Fibroblast of pulmonary artery (primary cell): ENCODE measurements at places on chromosomes 5 and 9.
A peak's percentile ranks its signal among the peaks of the same experiment; 100 is the strongest.

DNA sequence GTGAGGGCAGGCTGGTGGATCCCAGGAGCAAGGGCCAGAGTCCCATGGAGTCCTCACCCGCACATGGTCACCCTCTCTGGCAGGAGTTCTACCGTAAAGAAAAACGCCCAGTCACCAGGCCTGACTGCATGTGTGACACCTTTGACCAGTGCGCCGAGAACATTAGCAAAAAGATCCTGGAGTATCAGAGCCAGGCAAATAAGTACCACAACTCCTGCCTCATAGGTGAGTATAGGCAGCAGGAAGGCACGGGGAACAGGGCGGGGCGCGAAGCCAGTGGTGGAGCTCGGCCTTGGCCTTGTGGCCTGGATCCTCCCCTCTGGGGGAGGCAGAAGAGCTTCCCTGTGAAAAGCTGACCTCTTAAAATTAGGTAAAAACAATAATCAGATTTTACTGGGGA is 45.4 kb upstream of the TDRD7 start:
- no peak for DNase-seq

GRCh38 chr9:38687389-38687842 is 32.5 kb downstream of the FAM240B start:
- no peak for DNase-seq

DNA sequence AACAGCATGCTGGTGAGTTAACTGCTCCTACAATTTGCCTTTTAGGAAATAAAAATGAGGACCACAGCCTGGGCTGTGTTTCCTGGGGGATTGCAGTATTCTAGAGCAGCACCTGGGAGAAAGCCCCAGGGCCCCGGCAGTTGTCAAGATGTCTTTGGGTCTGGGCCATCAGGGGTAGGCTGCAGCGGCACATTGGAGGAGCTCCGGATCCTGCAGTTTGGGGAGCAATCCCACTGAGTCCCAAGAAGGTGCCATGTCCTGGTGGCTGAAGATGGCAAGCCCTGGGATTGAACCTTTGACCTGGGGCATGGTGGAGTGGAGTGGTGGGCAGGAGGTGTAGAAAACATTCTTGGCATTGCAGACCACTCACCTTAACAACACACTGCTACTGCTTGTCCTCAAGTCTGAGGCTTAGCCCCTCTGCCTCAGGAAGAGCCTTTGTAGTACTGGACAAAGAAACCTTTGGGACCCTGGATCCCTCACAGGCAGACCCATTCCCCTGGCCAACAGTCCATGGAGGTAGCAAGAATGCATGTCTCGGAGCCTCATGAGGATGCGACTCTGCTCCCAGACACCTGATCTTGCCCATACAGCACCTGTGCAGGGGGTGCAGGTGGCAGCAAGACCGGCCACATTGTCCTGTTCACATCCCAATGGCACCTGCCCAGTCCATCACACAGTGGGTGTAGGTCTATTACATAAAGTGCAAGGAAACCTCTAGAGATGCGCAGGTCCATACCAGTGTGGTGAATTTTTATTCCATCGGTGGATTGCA is 159.1 kb upstream of the IRX2 start:
- DNase-seq = no peak

DNA sequence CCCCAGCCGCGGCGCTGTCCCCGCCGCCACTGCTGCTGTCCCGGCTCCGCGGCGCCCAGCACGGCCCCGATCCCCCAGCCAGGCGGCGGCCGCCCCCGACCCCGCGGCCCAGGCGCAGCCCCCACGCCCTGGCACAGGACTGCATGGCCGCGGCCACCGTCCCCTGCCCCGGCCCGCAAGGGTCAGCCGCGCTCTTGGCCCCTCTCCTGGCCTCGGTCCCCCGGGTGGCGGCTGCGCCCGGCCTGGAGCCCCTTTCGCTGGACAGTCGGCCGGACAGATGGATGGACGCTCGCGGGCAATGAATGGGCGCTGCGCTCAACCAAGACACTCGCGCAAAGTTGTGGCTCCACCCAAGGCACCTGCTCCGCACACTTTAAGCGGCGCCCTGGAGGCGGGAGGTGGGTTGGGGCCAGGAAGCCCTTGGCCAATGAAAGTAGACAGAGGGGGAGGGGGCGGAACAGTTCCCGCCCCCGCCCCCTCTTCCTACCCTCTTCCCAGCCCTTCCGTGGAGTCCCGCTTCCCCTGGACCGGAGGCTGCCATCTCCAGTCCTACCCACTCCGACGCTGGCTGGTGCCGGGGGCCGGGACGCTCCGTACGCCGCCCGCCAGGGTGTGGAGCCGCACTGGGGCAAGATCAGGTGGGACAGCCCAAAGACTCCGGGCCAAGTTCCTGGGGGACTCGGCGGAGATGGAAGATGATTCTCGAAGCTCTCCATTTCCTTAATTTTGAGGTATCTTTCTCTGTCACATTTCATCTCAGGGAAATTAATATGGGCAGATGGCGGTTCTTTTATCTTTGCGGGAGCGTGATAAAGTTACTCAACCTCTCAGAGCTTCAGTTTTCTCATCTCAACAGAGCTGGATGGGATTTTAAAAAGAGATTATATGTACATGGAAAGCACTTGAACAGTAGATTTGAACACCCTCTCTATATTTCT is at the start of gene GLDC:
Gene GLDC, minus strand, starts transcription at position 375 of the 938 bp plus-strand sequence. Its CDS starts 230 bp downstream, at position 145.
- DNase-seq = no peak

DNA sequence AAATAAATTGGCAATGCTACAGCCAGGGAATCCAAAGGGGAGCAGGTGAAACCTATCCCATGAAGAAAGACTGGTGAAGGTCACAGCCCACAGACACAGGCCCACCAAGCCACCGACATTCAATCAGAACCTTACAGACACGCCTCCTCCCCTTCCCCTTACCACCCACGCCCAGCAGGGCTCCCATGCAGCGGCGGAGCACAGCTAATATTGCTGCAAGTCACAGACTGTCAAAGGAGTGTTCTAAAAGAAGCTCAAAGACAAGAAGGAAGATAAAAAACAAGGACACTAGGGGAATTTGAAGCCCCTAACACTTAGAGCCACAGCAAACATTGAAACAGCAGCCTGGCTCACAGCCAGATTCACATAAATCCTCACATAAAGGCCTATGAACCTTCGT is 91.2 kb downstream of the MED10 start:
- DNase-seq = no peak

DNA sequence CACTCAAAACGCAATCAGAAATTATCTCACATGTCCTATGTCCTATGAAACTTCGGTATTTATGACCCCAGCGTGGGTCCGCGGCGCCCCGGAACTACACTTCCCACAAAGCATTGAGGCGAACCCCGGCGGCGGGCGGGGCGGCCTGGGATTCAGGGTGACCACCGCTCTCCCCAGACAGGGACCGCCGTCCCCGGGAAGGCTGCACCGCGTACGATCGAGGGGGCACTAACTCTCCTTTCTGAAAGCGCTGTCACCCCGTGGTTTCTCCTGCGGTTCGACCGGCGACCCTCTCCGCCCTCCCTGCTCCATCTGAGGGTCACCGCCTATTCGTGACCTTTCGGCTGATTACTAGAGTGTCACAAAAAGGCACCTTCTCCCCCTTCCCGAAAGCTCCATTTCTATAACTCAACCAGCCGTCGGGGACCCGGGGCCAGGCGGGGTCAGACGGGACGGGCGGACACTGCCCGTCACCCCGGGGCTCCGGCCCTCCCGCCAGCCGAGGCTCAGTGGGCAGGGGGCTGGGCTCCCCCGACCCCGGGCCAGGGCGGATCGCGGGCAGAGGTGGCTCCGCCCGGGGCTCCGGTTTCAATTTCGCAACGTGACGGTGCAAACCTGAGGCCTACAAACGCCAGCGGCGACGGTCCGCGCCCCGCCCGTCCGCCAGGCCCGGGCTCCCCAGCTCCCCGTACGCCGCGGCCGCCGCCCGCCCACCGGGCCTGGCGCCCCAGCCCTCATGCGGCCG is 1.3 kb downstream of the ECPAS start:
- peak; percentile 62 for DNase-seq

DNA sequence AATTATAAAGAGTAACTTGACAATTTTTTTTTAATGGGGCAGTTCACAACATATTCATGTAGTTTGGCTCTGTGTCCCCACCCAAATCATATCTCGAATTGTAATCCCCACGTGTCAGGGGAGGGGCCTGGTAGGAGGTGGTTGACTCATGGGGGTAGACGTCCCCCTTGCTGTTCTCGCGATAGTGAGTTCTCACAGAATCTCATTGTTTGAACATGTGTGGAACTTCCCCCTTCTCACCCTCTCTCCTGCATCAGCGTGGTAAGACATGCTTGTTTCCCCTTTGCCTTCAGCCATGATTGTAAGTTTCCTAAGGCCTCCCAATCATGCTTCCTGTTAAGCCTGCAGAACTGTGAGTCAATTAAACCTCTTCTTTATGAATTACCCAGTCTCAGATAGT is 40.7 kb downstream of the FBXW11 start:
- DNase-seq = no peak

DNA sequence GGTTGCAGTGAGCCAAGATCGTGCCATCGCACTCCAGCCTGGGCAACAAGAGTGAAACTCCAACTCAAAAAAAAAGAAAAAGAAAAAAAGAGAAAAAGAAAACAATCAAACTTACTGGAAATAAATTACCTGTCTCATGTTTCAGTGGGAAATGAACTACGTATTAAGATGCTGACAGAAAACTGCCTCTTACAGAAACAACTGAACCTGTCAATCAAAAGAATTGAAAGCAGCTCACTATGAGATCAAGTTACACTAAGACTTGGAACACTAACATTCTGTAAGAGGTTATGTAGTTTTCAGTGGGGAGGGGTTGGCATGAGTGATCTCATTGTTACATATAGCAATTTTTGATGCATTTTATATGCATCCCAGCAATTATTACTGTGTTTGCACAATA is 64.4 kb upstream of the SPATA31E1 start:
- no peak for DNase-seq

GRCh38 chr5:107563959-107564544 is 106.7 kb downstream of the EFNA5 start:
- no peak for DNase-seq

GRCh38 chr9:20569525-20569924 is 52.8 kb downstream of the MLLT3 start:
- DNase-seq = no peak

GRCh38 chr9:121773954-121774714 is 122.7 kb downstream of the DAB2IP start:
- no peak for DNase-seq

DNA sequence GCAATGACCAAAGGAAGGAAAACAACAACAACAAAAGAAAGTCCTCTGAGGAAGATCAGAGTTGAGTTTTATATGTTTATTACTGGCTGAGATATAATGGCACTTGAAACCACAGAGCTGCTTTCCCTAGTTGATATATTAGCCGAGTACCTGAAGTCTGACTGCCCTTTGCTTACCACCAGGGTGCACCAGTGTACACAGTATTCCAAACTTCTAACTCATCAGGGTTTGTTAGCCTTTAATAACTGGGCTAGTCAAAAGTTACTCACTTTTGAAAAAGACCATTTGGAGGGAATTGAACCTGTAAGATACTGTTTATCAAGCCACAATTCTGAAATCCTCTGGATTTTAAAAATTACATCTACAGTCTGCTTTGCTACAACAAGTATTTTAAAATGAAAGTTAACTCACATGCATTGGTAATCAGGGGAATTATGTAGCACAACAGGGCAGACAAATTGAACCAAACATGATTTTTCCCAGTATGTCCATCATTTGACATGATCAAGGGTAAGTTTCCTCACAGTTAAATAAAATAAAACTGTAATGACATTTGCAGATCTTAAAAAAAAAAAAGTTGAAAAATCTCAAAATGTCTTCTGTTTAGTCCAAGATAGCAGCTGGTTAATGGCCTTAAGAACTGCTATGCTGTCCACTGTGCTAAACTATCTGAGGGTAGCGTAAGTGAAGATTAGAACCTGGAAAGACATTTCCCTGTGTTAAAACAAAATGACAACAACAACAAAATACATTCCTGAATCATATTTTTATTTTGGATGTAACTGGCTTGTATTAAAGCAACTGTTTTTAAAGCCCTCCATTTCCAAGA is 57.3 kb upstream of the C6 start:
- DNase-seq = peak; percentile 89

- no peak for DNase-seq
These were observed 121.8 kb downstream of the ADAMTS12 start for GRCh38 chr5:33769968-33770367.

DNA sequence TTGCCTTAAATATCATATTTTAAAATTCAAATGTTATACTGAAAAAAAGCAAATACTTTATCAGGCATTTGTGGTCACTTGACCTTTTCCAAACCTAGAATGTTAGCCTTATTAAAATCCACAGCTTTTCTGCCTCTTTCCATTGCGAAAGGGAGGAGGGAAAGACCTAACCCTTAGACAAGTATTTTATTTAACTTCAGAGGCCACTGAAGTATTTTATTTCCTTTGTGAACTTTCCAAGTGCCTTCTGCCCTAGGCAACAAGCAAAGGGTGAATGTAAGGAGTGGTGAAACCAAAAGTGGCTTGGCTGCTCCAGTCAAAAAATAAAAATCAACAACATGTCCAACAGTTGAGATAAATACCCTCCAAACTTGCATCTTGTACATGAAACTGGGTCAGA is 376.1 kb downstream of the EFNA5 start:
- DNase-seq = no peak
